NCI-H460 (cell line): ENCODE measurements at places on chromosomes 16 and 17.

DNA sequence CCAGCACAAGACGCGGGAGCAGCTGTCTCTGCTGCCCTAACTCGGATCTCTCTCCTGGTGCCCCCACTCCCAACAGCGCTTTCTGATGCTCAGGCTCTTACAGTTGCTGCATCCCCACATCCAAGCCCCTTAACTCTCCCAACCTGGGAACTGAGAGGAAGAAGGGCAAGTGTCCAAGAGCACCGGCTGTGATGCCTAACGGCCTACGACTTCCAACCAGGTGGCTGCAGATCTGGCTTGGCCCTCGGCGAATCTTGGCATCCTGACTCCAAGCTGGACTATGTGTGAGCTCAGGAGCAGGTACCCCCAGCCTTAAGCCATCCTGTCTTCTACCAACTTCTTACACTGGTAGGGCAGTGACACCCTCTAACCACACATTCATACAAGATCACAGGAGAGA, 38.3 kb upstream of the RCVRN start:
- DNase-seq = no peak

- DNase-seq = no peak
Measured at GRCh38 chr17:76940738-76941350, 72.6 kb downstream of the MGAT5B start.

DNA sequence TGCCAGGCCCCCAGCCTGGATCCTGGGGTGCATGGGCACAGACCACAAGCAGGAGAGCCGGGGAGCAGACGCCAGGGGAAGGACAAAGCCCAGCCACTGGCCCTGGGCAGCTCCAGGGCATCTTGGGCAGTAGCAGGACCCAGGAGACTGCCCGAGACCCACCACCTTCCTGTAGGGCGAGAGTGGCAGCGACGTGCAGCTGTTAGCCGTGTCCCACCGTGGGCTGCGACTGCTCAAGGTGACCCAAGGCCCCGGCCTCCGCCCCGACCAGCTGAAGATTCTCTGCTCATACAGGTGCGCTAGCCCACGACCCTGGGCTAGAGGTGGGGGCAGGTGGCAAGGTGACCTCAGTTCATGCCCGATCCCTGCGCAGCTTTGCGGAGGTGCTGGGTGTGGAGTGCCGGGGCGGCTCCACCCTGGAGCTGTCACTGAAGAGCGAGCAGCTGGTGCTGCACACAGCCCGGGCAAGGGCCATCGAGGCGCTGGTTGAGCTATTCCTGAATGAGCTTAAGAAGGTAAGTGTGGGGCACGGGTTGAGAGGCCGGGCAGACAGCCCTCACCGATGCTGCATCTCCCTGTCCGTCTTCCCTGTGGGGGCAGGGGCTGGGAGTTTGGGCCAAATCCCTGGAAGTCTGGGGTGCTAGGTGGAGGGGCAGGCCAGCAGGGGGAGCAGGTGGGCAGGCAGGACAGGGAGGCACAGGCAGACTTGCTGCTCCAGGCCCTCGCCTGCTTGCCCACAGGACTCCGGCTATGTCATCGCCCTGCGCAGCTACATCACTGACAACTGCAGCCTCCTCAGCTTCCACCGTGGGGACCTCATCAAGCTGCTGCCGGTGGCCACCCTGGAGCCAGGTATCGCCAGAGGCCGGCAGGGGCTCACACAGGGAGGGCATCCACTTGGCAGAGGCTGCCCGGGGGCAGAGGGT, 13.5 kb upstream of the SMIM5 start:
- no peak for DNase-seq

GRCh38 chr16:3119701-3120408, 7.5 kb downstream of the ZNF205 start:
- no peak for DNase-seq

DNA sequence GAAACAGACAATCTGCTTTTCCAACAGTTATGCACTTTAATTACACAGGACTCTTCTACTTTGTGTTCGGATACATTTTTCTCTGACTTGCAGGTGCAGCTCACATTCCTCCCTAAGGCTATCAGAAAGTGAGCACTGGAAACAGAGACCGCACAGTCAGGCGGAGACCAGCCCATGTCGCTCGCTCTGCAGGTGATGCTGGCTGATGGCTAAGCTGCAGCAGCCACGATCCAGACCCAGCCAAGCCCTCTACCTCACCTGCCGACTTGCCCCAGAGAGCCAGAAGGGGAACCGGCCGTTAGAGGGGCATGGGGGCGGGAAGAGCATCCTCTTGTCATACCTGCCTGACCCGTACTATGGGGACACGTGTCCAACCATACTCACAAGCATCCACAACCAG, 33.8 kb downstream of the MAP1LC3B start:
- no peak for DNase-seq

DNA sequence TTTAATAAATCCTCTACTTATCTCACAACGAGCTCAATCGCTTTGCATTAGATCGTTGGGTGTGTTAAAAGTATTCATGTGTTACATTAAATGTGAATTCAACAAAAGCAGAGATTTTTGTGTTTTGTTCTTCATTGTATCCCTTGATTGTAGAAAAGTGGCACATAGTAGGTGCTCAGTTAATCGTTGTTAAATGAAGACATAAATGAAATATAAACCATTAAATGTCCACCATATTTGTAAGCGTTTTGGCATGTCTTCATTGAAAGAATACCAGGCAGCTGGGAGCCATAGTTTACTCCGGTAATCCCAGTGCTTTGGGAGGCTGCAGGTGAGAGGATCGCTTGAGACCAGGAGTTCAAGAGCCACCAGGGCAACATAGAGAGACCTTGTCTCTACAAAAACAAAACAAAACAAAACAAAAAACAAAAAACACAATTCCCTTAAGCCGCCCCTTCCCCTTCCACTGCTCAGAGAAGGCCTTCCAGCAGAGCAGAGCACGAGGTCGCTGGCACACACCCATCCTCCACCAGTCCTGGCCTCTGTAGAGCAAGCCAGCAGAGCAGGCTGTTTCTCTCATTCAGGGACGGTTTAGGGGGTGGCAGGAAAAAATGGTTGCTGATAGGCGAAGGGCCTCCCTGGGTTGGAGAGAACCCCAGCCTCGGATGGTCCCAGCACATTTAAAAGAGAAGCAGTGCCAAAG, 673 bp upstream of the CHD9 start:
- no peak for DNase-seq

GRCh38 chr17:46020023-46020761, 21.1 kb downstream of the STH start:
- no peak for DNase-seq

DNA sequence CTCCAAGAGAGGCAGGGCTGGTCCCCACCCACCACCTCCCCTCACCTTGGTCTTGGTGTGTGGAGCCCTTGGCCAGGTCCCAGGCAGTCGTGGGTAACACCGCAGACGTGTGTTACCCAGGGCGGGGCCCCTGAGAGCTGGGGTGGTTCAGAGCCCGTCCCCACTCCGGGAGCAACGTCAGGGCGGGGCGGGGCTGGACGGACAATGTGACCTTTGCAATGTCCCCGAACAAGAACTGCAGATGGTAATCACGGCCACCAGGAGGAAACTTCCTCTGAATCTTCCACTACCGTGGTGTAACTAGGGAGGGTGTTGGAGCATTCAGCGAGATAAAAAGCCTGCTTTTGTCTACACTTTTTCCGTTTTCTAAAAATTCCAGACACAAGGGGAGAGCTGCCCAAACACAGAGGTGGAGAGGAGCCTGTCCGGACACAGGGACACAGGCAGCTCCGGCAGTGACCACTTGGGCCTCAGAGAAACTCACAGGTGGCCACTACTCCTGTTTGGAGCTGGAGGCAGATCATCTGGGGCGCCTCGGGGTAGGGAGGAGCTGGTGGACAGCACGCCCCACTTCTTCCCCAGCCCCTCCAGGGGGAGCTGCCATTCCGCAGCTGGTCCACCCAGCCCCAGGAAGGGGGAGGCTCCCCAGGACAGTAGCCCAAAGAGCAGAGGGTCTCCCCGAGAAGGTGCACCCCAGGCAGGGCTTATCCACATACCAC, 14.2 kb upstream of the SLC38A10 start:
- peak; percentile 91 for DNase-seq

GRCh38 chr17:15501793-15502192, 34.4 kb upstream of the CDRT4 start:
- no peak for DNase-seq
